Hypothalamus (tissue), 51 donors: ENCODE measurements at places on chromosomes 13 and 19.

DNA sequence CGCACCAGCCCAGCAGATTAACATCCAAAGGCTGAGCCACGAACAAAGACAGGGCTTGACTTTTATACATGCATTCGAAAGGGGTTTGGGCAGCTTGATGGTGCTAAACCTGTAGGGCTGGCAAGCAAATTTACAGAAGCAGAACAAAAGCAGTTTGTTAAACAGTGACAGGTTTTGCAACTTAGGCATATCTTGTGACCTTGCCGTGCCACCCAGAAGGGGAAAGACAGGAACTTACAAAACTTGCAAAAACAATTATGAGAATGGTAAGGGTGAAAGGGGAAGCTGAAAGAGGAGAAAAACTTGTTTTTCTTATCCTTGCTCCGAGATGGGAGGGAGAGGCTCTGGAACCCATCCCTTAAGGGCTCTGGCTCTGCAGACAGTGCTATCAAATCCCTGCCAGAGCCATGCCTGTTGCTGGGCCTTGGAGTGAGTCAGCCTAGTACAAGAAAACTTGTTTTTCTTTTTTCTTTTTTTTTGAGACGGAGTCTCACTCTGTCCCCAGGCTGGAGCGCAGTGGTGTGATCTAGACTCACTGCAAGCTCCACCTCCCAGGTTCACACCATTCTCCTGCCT lies 1325.2 kb upstream of the PRR20A start:
- no peak for DNase-seq

GRCh38 chr13:63408331-63409189 lies 1992.9 kb upstream of the PCDH20 start:
- DNase-seq: no peak

GRCh38 chr13:51260154-51260553 lies 38.0 kb downstream of the FAM124A start:
- DNase-seq: no peak

DNA sequence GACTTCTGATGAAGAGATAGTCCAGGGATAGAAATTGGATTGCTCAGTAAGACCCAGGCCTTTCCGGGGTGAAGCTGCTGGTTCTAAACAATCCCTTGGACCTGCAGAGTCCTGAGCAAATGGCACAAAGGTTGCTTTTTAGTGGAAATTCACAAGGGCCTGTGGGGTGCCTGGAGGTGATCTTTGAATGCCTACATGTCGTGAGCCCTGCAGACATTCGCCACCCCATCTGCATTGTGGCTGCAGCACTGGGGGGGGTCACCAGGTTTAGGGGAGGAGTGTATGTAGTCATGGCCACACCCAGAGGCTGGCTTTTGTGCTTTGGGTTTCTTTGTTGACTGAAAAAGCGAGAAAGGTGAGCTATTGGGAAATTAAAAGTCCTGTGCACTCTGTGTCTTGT lies 41.4 kb downstream of the SLC7A9 start:
- no peak for DNase-seq

- DNase-seq: no peak
Measured at GRCh38 chr13:23871616-23872220, 17.5 kb downstream of the MIPEP start.

DNA sequence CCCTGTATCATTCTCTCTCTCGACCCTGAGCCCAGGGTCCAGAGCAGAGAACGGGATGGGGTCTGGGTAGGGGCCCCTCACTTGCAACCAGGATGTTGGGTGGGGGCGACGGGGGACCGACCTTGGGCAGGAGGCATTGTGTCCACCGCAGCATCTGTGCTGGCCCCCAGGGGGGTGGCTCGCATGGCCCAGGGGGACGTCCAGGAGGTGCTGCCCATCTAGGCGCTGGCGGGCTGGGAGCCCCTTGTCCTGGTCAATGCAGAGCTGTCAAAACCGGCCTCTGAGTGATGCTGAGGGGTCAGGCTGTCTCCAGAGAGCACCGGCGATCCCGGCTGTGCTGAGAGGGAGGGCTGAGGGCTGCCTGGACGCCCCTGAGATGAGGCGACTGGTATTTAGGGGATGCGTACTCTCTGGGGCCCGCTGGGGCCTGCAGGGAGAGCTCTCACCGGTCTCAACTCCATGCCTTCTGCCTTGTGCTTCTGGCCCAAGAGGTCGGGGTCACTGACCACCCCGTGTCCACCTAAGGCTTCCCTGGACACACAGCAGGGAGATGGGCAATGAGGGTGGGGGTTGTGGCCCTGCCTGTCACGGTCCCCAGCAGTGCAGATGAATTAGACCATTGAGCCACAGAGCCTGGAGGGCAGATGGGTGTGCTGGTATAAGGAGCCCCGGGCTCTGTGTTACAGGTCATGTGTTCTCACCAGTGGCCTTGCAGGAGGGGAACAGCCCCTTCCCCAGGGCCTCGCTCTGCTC lies 8.6 kb downstream of the RPS9 start:
- DNase-seq: no peak

DNA sequence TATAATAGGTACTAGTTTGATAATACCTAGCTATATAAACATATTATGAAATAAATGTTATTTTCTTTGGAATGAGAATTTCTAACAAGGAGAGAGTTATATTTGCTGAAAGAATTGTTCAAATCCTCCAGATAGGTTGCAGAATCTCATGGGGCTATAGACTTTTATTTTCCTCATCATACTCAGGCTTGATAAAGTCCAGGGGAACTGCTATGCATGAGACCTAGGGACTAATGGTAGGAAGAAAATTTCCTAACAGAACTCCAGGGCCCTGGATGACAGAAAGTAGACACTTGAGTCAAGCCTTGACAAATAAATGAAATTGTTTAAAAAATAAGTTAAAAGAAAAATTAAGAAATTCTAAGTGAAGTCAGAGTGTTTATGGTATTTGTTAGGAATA lies 138.5 kb upstream of the DACH1 start:
- DNase-seq: no peak
